Activated effector memory CD4-positive, alpha-beta T cell treated with Interleukin-2 at 50 U/mL for 16 hours (primary cell): ENCODE measurements at places on chromosomes 12 and 14.
A peak's percentile ranks its signal among the peaks of the same experiment; 100 is the strongest.

DNA sequence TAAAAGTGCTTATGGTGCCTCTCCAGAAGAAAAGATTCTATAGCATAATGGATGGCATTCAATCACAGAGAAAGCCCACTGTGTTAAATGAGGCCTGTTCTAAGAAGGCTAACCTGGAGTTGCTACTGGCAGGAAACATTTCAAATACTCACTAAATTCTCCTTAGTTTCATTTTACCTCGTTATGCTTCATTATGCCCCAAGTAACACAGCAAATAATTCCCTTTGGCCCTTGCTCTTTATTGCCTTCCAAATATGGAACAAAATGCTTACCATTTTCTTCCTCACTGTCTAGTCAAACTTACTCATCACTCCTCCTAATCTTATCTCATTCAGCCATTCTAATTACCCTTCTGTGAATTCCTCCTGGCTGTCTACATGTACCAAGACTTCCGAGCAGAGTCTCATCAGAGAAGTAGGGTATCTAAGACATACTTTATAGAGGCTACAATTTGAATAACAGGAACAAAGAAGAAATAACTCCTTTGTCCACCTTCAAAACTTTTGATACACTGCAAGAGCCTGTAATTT is 292.1 kb upstream of the CLEC14A start:
- no peak for DNase-seq

GRCh38 chr12:80186727-80187217 is 87.4 kb downstream of the OTOGL start:
- no peak for DNase-seq

GRCh38 chr14:26993556-26993955 is 395.7 kb upstream of the NOVA1 start:
- DNase-seq, result no peak

- DNase-seq, result no peak
Observed at GRCh38 chr12:54475537-54475936, 2.1 kb upstream of the GTSF1 start.

GRCh38 chr12:109448707-109449390 is 28.3 kb downstream of the KCTD10 start:
- no peak for DNase-seq

DNA sequence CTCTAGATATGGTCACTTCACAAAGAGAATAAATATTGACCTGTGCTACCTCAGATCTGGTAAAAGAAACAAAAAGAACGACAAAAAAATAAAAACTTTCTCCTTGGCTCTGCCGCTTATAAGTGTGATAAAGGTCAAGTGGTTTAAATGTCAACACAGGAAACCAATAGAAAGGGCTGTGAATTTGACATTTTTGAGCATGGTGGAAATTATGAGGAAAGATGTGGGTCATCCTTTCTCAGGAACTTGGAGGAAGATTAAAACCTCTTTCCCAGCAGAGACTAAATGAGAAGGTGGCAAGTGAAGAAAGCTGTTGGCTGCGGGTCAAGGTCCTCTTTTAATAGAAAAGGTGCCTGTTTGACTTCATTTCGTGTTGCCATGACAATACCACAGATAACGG is 28.2 kb downstream of the TESPA1 start:
- no peak for DNase-seq

DNA sequence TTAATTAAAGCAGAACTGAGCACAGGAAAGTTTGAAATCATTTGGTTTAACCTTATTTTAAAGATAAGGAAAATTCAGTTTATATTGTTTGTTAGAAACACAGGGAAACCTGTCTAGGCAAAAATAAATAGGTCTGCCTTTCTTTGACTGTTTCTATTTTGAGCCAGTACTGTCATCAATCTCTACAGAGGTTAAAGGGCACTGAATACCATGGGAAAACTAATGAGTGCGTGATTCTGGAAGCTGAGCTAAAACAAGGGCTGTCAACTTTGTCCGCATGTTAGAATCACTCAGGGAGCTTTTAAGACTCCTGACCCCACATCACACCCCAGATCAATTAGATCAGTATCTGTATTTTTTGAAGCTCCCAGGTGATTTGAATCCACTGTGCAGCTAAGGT is 38.8 kb downstream of the NOPCHAP1 start:
- no peak for DNase-seq

DNA sequence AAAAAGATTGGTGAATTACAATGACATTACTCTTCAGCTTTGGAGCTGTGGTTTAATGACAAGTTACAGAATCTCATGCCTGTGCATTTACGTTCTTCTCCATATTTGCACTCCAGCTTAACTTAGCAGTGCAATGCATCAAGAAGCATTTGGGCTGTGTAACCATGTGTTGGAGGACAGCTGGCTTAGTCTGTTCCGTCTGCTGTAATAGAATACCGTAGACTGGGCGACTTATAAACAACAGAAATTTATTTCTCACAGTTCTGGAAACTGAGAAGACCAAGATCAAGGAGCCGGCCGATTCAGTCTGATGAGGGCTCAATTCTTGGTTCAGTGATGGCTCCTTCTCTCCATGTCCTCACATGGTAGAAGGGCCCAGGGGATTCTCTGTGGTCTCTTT is 943.5 kb downstream of the BCL11B start:
- no peak for DNase-seq

DNA sequence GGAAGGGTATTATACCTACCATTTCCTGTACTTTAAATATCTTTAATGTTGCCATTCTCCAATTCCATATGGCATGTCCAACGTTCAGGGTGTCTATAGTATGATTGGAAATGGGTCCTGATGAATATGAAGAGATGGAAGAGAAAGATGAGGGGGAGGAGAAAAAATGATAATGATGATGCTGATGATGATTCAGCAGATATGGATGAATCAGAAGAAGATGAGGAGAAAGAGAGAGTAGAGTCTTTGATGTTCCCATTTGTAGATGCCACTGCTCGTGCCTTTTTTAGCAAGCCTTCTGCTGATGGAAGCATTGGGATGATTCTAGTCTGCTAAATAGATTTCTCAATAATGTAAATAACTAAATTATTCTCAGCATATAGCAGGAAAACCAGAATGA is 163.5 kb downstream of the PIK3C2G start:
- DNase-seq, result no peak

- no peak for DNase-seq
Observed at GRCh38 chr14:21882226-21882625, 208.6 kb upstream of the OR4E1 start.

- DNase-seq, result no peak
Observed at GRCh38 chr14:103243764-103244737, 90.0 kb upstream of the EIF5 start.

GRCh38 chr14:100263141-100263540 is 24.2 kb downstream of the YY1 start:
- DNase-seq, result no peak

- no peak for DNase-seq
Observed at GRCh38 chr12:12181511-12181910, 85.3 kb downstream of the LRP6 start.

- no peak for DNase-seq
Observed at GRCh38 chr12:128684352-128684751, 139.4 kb downstream of the SLC15A4 start.

- no peak for DNase-seq
Observed at GRCh38 chr12:68749443-68749842, 3.5 kb downstream of the SLC35E3 start.

GRCh38 chr12:3713947-3714346 is 39.0 kb downstream of the CRACR2A start:
- no peak for DNase-seq

- DNase-seq, result no peak
Observed at GRCh38 chr14:81591266-81591665, 57.6 kb upstream of the SEL1L start.

- DNase-seq, result peak; percentile 42
Observed at GRCh38 chr12:124566997-124567672, at the start of gene NCOR2. Gene NCOR2, minus strand, starts transcription at chr12:124567612. Its CDS starts 72,361 bp downstream, at chr12:124495251.

GRCh38 chr14:36035675-36036074 is 140.8 kb downstream of the PTCSC3 start:
- DNase-seq, result no peak

DNA sequence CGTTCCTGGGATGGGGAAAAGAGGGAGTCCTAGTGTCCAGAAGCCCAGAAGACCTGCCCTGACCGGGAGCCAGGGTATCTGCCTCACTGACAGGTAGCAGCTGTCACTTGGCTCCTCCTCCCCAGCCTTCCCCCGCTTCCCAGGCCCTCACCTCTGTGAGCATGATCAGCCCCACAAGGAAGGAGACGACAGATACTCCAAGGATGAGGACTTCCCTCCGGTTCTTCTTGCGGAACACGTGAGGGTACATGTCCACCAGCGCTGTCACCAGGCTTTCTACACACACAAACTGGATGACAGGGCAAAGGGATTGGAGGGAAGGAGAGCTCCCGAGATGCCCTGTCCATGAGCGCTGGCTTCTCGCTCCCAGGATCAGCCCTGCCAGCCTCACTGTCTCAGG is 9.9 kb upstream of the SLC6A12 start:
- no peak for DNase-seq

GRCh38 chr14:69573831-69574262 is 824 bp downstream of the CCDC177 start:
- DNase-seq, result no peak

GRCh38 chr14:61042220-61042619 is 61.2 kb downstream of the SLC38A6 start:
- DNase-seq, result no peak

- no peak for DNase-seq
Observed at GRCh38 chr12:131264635-131265034, 310.9 kb downstream of the ADGRD1 start.

DNA sequence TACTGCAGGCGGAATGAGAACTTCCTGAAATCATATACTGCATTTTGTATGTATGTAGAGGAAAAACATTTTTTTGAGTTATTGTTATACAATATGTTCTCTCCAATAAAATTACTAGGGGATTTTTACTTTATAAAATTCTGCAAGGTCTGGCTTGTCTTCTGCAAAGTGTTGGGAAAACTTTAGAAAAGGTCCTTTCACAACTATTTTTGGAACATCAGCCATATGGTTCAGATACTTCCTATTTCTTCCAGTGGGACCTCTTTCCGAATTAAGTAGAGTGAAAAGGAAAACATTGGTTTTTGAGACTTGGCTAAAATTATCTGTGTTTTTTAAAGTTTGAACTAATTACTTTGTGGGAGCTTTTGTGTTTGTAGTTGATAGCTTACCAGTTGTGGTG is 52.7 kb downstream of the DAAM1 start:
- DNase-seq, result no peak

GRCh38 chr14:60250257-60251035 is 1.4 kb downstream of the PPM1A start:
- no peak for DNase-seq

DNA sequence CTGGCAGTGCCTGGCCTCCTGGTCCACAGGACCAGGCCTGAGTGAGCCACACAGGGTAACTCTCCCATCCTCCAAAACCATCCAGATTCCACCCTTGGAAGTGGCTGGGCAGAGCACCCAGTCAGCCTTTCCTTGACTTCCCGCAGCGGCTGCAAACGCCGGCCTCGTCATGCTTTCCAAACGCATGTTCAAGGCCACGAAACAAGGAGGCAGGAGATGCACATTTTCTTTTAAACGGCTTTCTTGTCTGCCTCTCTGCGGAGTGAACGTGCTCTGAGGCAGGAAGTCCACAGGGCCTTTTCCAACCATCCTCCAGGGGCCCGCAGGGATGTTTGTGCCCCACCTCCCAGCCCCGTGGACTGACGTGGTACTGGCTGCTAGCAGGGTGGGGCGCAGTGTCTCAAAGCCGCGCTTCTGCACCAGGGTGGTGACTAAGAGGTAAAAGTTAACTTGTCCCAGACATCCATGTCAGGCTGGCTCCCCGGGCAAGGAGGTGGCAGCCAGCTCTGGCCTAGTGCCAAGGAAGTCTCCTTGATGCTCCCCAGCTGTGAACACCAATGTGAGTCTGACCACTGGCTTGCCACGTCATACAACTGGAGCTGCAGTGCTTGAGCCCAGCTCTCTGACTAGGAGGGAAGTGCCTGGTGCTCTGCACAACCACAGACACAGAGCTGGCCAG is 45.0 kb downstream of the KCNA5 start:
- DNase-seq, result no peak

- no peak for DNase-seq
Observed at GRCh38 chr12:12523229-12523628, 39.4 kb downstream of the DUSP16 start.

- DNase-seq, result no peak
Observed at GRCh38 chr12:2097617-2098016, 44.8 kb downstream of the CACNA1C start.

DNA sequence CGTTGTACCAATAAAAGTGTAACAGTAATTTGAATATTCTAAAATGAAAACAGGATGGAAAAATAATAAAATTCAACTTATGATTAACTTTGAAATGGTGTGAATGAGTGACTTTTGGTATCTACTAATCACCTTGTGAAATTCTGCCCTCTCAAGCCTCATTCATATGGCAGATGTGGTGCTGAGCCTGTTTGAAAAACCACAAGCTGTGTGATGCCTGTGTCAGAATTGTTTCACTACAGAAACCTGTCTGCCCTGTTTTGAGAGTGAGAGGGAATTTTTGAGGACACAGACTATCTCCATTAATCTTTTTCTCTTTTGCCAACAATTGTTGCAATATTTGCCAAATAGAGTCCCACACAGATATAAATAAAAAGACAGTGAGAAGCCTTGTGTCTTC is 3.9 kb upstream of the RNU6-7 start:
- no peak for DNase-seq

- DNase-seq, result no peak
Observed at GRCh38 chr12:89138048-89138852, 214.1 kb downstream of the DUSP6 start.

- DNase-seq, result no peak
Observed at GRCh38 chr14:36944307-36945010, 227.9 kb downstream of the SLC25A21 start.

GRCh38 chr12:62917926-62918325 is 17.0 kb downstream of the PPM1H start:
- DNase-seq, result no peak

DNA sequence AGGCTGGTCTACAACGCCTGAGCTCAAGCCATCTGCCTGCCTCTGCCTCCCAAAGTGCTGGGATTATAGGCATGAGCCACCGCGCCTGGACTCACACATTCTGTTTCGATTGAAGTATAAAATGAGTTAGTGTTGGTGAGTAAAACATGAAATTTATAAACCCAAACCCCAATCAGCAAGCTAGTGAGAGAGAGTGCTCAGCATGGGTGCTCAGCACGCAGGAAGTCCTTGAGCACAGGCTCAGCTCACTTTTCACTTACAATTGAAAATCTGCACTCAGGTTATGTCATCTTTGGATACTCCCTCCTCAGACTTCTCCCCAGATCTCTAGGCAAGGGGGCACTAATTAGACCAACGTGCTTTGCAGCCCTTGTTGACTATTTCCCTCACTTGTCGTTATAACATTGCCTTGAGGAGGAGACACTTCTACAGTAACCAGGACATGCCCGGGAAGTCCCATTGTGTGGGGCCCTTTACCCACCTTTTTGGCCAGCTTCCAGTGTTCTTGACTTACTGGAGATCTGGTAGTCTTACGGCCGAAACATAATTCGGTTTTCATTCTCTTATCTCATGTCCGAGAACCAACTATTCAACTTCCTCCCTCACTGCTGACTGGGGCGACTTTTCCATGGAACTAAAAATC is 68.5 kb upstream of the AMN1 start:
- DNase-seq, result no peak

- no peak for DNase-seq
Observed at GRCh38 chr14:67441256-67441655, 29.3 kb upstream of the PLEK2 start.
